GM20000 (cell line): ENCODE measurements at places on chromosomes 7 and 10.

DNA sequence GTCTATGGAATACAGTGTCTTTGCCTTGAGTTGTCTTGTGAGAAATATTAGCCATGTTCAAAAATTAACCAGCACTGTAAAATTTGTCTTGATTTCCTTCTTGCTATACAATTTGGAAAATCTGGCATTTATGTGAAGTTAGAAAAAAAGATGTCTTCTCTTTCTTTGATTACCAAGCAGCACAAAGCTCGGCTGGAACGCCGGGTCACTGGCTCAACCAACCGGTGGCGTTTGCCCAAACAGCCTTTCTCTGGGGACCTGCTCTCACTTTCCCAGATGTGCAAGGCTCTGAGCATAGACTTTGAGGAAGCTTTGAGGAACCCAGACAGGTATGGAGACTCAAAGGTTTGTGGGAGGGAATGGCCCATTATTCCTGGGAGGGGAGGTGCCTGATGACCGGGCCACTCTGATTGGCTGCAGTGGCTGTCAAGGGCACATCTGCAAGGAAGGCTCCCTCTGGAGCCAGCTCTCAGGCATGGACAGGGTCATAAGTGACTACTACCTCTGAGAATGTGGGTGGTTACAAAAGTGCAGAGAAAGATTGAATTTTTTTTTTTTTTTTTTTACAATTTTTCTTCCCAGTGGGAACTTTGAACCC, 5.6 kb downstream of the BTBD16 start:
- DNase-seq = no peak

- no peak for DNase-seq
These were observed 22.0 kb downstream of the LRRD1 start for GRCh38 chr7:92156990-92157389.

DNA sequence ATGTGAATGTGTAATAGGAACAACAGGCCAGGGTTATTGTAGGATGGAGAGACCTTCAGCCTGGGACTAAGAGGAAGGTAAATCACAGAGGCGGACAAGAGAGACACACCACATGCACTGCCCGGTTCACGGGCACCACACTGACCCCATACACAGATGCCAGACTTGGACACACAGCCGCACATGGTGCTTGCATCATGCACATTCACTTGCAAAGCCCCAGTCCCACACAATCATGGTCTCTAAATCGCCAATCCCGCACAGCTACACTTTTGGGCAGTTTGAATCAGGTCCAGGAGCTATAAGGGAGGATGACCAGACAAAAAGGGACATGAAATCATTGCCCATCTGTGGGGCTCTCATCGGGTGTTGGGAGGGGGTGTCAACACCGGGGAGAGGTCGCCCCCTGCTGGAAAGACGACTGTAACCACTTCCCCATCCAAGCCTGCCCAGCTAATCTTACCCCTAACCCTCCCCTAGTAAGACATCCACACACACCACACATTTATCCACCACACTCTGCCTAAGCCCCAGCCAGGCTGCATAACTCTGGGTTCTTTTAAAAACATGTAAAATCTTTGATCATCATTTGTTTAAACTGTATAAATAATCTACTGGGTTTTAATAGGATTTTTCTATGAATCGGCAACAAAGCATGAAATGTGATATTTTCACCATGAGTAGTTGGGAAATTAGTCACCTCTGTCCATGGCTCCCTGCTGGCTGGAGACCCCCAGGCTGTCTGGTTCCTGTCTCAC, 40.5 kb upstream of the SLF2 start:
- DNase-seq = peak; percentile 81

DNA sequence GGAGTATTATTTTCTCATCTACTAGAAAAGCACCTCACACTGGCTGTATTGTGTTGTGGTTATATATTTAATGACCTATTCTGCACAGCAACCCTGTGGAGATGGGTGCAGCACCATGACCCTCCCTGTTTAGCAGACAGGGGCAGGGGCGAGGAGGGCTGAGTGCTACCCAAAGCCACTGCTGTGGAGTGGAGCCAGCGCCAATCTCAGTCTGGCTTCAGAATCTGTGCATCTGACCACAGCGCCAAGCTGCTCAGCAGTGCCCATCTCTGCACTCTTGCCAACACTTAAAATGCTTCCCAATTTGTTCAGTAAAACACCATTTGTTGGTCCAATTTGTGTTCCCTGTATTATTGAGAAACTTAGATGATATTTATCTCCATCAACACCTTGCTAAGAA, 239.1 kb downstream of the ZMYND11 start:
- DNase-seq = no peak

GRCh38 chr10:91745090-91745831, 53.0 kb upstream of the TNKS2 start:
- DNase-seq = no peak

GRCh38 chr7:90412458-90413184, 9.4 kb downstream of the CLDN12 start:
- no peak for DNase-seq

- DNase-seq = no peak
These were observed 73.3 kb downstream of the ARID5B start for GRCh38 chr10:61974601-61975390.

- DNase-seq = no peak
These were observed 112.1 kb downstream of the GALNT11 start for GRCh38 chr7:152137476-152138025.

GRCh38 chr7:89183712-89184111, 388.2 kb upstream of the TEX47 start:
- DNase-seq = no peak

DNA sequence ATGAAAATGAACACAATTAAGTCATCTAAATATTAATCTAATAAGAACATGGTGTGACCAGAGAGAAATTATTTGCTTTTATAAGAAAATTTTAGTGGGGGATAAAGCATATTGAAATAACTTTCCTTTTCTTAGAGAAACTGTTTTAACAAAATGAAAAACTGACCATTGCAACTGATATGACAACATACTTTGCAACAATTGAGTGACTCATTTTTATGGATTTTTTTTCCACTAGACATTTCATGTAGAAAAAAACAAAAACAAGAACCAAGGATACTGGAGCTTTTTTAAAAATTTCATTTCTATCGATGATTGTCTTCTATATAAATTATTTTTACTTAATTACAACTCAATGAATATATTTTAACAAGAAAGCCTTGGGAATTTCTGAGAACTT, 90.0 kb downstream of the C1GALT1 start:
- no peak for DNase-seq

GRCh38 chr7:158311791-158312190, 275.8 kb downstream of the PTPRN2 start:
- no peak for DNase-seq

DNA sequence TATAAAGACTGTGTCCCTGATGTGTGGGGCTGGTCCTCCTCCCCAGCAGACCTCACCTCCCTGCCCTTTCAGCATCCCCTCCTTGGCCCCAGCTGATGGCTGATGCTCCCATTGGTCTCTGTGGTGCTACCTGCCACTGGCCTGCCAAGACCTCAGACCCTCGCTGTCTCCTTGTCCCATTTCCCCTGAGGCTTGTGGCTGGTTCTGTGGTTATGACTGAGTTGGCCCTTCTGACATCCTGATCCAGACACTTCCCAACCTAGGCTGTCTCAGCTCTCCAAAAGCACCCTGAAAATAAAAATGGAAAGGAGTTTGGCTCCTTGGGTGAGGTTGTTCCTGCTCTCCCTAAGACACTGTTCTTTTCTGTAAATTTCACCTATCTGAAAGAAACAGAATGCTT, 214.2 kb downstream of the RPS24 start:
- no peak for DNase-seq

- no peak for DNase-seq
These were observed 70.5 kb upstream of the TES start for GRCh38 chr7:116139807-116140206.

- no peak for DNase-seq
These were observed 283.5 kb downstream of the THSD7A start for GRCh38 chr7:11548532-11548931.

DNA sequence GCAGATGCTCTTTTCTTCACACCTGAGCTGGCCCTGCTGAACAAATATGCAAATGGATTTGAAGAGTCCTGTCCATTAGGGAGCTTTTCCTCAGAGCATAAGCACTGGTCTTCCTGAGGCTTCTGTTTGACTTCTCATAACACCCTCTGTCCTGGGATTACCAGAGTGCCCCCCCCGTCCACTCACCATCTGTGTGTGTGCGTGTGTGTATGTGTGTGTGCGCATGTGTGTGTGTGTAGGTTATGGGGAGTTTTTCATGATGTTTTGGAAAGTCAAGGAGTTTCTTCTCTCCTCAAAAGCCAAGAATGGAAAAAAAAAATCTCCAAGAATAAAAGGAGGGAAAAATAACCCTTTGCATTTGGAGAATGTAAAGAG, 57.7 kb upstream of the COMTD1 start:
- DNase-seq = no peak

DNA sequence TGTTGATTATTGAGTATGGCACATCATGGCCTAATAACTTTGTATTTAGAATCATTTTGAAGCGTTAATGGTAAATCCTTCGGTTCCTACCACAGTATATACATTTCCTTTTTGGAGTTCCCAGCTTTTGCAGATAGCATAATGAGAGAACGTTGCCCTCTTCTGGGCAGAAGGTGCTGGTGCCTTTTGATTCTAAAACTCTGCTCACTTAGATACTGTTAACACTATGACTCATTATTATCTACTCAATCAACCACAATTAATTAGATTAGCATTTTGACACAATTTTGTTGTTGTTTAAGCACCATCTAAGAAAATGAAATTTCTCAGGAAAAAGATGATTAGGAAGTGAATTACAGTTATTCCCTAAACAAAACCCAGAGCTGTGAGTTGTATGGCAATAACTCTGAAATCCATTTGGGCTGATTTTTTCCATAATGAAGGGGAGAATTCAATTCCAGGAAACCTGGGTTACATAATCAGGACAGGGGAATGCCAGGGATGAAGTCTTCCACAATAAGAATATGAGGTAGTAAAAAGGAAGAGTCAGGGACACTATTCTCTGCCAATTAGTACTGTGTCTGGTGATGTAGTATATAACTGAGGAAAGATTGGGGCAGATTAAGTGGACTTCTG, 11.5 kb upstream of the DLD start:
- peak; percentile 56 for DNase-seq

DNA sequence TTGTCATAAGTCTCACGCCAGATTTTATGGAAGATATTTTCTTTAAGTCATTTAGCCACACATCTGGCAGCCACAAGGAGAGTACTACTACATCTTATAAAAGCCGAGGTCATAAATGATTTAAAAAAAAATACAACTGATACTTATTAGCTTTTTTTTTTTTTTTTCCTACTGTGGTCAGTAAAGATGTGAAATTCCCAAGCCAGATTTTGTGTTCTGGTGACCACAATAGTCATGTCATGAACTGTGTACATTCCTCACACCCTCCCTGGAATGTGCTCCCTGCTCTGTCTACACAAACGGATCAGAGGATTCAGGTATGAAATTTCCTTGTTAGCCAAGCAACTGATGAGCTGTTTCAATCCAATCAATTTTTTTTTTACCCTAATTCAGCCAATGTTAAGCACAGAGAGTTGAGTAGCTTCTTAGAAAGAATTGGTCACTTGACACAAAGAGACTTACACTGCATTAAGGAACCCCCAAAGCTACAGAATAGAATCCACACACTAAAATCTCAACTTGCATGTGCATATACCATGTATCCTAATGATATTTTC, 54.7 kb downstream of the CHRM2 start:
- DNase-seq = no peak

GRCh38 chr7:158765020-158765419, 60.4 kb upstream of the NCAPG2 start:
- no peak for DNase-seq

- DNase-seq = peak; percentile 88
These were observed 2.9 kb upstream of the GET4 start for GRCh38 chr7:873367-874002.

DNA sequence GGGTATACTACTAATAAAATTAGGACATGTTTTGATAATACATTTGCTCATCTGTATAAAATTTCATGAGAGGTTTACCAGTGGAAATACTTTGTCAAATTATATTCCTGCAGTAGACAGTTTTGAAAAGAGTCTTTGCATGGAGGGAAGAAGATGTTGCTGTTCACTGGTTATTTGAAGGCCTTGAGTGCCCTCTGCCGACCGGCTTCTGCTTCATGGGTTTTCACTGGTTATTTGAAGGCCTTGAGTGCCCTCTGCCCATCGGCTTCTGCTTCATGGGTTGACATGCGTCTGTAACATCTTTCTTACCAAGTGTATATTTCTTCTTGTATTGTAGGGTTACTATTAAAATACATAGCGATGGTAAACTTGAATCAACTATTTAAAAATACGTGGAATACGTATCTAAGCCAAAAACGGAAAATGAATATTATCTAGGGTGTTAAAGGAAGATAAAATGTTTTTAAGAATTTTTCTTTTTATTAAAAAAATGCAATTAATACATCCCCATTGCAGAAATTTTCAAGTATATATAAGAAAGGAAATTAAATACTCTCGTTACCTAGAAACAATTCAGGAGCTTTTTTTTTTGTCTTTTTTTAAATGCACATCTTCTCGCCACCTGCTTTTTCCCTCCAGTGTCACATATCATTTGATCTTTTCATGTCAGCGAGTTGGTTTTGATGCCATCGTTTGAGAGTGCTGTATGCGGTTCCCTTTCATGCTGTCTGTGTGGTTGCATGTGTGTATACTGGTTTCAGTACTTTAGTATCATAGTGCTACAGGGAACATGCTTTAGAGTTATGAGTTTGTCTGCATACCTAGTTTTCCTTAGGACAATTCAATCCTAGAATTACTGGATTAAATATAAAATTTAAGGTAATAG, 73.4 kb downstream of the SHH start:
- DNase-seq = peak; percentile 47

- DNase-seq = peak; percentile 42
These were observed 26.0 kb downstream of the PRSS2 start for GRCh38 chr7:142796501-142797390.

GRCh38 chr7:51307651-51308210, 8.9 kb downstream of the COBL start:
- no peak for DNase-seq

DNA sequence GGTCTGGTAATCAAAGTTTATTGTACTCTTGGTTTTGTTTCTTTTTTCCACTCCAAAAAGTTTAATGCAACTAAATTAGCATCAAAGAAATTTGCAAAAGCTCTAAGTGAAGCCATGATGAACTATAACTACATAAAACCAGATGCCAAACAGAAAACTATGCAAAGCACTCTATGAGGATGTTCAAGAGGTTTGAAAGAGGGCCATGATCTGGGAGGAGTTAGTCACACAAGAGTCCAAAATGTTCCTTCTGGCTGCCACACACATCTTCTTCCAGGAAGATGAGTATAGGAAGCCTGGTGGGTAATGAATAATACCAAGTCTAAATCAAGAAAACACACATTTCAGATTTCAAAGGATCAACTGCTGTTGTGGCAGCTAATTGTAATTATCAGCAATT, 28.4 kb downstream of the GLI3 start:
- DNase-seq = no peak

- DNase-seq = no peak
These were observed 4.8 kb upstream of the EIF4EBP2 start for GRCh38 chr10:70399177-70399576.

DNA sequence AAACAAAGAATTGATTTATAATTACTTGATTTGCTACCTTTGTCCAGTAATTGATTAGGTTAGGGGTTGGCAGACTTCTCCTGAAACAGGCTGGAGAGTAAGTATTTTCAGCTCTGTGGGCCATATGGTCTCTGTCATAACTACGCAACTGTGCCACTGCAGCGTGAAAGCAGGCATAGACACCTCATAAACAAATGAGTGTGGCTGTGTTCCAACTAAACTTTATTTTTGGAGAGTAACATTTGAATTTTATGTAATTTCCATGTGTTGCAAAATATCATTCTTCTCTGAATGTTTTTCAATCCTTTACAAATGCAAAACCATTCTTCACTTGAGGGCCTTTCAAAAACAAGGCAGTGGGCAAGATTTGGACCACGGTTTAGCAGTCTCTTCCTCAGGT, 76.9 kb downstream of the GALNT17 start:
- DNase-seq = no peak
